IPS DF 6.9 (cell line): ENCODE measurements at places on chromosomes 7 and 10.

- no peak for DNase-seq
Measured at GRCh38 chr7:69260023-69260422, 338.3 kb upstream of the AUTS2 start.

- DNase-seq, result no peak
Measured at GRCh38 chr10:89679986-89680385, 21.4 kb upstream of the KIF20B start.

DNA sequence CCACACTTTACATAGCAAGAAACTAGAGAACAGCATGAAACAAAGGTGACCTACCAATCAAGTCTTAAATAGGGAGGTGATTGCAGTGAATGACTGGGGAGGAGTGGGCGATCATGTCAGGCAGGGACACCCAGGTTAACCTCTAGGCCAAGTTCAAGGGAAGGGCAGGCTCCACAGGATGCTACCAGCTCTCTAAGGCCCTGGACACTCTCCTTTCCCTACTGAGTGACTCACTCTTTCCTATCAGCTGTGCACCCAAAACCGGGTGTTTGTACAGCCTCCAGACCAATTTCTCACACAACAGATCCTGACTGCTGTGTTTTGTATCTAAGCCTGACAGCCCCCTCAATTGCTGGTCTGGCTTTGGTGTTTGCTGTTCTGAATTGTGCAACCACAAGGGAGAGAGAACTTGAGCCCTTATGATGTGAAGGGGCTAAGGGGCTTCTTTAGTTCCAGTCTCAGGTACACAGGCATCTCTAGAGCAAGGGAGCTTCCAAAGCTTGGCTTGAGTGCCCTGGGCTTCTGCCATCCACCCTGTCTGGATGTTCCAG lies 107.8 kb downstream of the TBXAS1 start:
- DNase-seq, result no peak

- DNase-seq, result peak; percentile 27
Measured at GRCh38 chr7:54419209-54419608, 123.0 kb upstream of the VSTM2A start.

DNA sequence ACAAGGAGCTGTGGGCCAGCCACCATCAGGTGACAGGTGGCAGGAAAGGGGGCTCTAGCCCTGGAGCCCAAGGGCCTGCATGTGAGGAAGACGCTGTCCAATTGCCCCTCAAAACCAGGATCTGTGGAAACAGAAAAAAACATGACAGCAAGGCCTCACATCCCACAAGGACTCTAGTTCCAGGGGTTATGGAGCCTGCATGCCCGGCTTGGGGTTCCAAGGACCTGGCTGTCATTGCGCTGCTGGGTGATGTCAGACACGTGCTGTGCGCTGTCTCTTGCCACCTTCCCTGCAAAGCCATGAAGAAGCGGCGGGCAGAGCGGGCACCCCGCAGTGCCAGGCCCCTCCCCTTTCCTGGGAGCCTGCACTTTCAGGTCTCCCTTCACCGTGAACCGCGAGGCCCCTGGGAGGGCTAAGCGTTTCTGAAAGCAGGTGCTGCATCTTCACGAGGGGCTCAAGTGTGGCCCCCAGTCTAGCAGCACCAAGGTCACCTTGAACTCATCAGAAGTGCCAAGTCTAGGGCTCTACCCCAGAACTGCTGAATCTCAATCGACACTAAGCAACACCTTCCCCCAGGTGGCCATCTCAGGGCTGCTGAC lies 15.1 kb upstream of the CRYGN start:
- DNase-seq, result no peak

GRCh38 chr7:93178213-93178612 lies 30.0 kb upstream of the SAMD9L start:
- no peak for DNase-seq
